GM23338 (cell line): ENCODE measurements at places on chromosomes 16 and 17.

- DNase-seq: no peak
Observed at GRCh38 chr17:46274238-46274637, 20.7 kb upstream of the LRRC37A start.

- no peak for DNase-seq
Observed at GRCh38 chr17:56434610-56435009, 158.9 kb upstream of the NOG start.

DNA sequence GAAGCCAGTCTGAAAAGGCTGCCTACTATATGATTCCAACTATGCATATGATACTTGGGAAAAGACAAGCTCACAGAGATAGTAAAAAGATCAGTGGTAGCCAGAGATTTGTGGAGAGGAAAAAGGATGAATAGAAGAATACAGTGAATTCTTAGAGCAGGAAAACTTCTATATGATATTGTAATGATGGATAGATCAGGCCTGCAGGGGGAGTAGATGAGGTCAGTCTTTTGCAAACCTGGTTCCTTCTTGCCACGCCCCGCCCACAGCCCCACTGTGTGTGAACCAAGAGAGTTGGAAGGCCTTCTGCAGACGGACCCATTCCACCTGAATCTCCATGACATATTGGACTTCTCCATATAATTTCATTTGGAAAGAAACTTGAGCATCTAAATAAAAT lies 761 bp upstream of the CCL8 start:
- peak; percentile 75 for DNase-seq

DNA sequence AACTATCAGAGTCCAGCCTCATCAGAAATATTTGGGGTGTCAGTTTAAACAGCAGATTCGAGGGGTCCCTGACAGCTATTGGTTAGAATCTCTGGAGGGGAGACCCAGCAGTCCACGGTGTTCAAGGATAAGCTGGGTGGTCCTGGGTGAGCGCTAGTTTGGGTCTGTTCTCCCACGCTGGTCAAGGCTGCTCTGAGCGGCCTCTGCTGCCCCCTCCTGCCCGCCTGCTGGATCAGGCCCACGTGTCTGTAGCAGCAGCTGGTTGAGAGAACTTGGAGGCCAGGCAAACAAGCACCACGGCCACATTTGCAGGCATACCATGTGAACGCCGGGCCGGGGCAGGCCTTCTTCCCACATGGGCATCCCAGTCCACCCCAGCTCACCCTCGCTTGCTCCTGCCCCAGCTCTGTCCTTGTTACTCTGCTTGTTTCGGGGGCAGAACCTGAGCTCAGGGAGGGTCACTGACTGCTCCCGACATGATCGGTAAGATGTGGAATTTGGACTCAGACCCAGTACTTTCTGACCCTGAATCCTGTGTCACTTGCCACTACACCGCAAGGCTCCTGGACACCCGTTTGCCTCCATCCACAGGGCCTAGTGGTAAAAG lies 7.4 kb downstream of the FOXF1 start:
- peak; percentile 80 for DNase-seq

- DNase-seq: no peak
Observed at GRCh38 chr17:27928587-27928986, 35.4 kb upstream of the LYRM9 start.

GRCh38 chr16:65932350-65933072 lies 434.0 kb upstream of the CDH5 start:
- DNase-seq: no peak
